ENCODE measurements at places on chromosomes 12 and 14.

DNA sequence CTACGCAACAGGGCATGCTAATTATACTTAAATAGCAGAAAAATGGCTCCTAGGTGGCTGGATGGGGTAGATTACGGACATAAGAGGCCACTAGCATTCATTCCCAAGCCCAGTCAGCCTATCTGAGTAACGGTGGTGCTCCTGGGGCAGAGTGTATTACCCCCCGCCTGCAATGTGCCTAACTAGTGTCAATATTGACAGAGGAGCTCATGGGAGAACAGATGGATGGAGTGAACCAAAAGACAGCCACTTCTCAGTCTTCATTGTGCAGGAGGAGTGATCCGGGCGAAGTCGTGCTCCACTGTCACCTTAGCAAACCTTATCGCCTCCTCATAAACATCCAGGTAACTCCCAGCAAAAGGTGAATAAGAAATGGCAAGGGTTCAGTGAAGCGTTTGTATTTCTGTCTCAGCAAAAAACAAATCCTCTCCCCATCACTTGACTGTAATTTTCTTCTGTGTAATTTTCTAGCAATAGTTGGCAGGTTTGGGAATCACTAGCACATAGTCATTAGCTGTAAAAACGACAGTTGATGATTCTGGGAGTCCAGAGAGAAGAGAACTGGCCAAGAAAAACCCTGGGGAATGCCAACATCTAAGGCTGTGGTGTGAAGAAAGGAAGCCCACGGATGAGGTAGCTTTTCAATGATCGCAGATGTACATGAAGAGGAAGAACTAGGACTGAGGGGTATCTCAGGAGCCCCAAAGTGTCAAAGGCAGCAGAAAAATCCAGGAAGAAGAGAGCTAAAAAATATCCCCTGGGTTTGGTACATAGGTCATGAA, 126.6 kb upstream of the BCL2L14 start:
- DNase-seq, result no peak

- no peak for DNase-seq
Measured at GRCh38 chr14:24888532-24888931, 161.4 kb downstream of the STXBP6 start.

- DNase-seq, result no peak
Measured at GRCh38 chr12:102483466-102483865, 3.1 kb upstream of the IGF1 start.

DNA sequence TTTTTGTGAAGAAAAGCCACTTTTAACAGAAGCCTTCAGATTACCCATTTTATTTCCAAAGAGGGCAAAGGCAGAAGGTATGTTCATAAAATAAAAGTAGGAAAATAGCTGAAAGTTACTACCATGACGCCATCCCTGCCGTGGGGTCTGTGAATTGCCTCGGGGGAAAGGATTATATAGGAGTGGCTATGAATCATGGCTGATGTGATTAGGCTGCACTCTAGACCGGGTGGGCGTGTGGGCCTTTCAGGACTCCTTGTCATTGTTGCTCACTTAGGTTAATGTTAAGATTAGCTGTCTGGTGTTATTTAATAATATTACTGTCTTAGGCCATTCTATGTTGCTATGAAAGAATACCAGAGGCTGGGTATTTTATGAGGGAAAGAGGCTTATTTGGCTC, 195.5 kb downstream of the EGLN3 start:
- DNase-seq, result no peak

- no peak for DNase-seq
Measured at GRCh38 chr12:116896411-116896924, 14.3 kb upstream of the FBXW8 start.

GRCh38 chr12:84572196-84572595, 340.4 kb downstream of the SLC6A15 start:
- DNase-seq, result no peak

- no peak for DNase-seq
Measured at GRCh38 chr12:122395319-122395718, 27.1 kb downstream of the CLIP1 start.

GRCh38 chr12:53980104-53980801, 4.7 kb upstream of the HOXC10 start:
- DNase-seq, result no peak

DNA sequence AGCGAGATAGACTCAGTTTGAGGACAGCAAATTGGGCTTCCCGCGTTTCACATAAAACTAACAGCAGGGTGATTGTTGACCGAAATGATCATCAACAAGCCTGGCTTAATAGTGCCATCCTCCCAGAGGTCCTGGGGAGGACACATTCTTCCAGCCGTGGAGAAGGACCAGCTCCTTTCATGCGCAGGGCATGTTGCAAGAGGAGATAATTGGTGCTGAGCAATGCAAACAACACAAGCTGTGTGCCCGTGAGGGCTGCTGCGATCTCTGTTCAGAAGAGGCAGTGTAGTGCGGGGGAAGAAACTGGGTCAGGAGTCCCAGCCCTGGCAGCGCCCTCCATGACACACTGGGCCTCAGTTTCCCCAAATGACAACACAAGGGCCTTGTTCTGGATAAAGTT, 54.3 kb downstream of the CCDC85C start:
- no peak for DNase-seq

- peak; percentile 45 for DNase-seq
Measured at GRCh38 chr12:108730365-108731104, 783 bp downstream of the CORO1C start.

GRCh38 chr14:90536511-90537191, 139.8 kb downstream of the CALM1 start:
- DNase-seq, result no peak

DNA sequence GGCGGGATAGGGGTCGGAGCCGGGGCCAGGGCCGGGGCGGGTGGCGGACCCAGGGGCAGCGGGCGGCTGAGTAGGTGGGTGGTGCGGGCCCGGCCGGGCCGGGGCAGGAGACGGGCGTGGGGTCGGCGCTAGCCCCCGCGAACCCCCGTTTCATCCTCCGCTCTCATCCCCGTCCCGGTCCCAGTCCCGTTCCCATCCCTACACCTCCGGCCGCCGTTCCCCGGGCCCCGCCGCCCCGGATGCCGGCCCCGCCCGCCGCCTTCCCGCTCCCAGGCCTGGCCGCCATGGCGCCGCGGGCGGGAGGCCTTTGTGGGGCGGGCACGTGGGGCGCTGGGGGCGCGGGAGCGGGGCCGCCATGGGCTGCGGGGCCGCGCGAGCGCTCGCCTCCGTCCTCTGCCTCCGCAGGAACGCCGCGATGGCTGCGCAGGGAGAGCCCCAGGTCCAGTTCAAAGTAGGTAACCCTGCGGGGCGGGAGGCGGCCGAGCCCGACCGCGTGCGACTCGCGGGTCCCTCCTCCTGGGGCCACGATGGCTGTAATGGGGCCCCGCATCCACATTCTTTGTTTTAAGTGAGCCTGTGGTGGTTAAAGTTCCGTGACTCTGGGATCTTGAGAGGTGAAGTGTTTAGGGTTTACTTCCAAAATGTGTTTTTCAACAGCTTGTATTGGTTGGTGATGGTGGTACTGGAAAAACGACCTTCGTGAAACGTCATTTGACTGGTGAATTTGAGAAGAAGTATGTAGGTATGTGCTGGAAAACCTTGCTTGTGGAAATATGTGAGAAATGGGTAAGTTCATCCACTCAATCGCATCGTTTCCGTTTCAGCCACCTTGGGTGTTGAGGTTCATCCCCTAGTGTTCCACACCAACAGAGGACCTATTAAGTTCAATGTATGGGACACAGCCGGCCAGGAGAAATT, 572 bp downstream of the RAN start:
- DNase-seq, result no peak

DNA sequence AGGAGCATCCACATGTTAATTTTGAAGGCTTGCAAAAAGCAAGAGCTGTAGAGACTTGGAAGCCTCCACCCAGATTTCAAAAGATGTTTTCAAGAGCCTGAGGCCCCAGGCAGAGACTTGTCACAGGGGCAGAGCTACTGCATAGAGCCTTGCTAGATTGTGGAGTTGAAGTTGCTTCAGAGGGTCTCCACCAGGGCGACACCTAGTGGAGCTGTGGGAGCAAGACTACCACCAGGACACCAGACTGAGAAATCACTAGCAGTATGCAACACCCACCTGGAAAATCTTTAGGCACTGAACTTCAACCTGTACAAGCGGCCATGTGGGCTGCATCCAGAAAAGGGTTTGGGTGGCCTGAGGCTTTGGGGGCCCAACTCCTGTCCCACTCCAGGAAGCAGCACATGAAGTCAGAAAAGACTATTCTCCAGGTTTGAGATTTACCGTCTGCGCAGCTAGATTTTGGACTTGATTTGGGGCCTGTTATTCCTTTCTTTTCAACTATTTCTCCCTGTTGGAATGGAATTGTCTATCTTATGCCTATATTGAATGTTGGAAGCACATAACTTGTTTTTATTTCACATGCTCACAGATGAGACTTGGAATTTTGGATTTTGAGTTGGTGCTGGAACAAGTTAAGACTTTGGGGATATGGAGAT, 508.6 kb downstream of the FLRT2 start:
- peak; percentile 42 for DNase-seq

GRCh38 chr12:5012337-5012736, 31.3 kb upstream of the KCNA5 start:
- no peak for DNase-seq

- no peak for DNase-seq
Measured at GRCh38 chr12:90233168-90234100, 524.8 kb upstream of the ATP2B1 start.

DNA sequence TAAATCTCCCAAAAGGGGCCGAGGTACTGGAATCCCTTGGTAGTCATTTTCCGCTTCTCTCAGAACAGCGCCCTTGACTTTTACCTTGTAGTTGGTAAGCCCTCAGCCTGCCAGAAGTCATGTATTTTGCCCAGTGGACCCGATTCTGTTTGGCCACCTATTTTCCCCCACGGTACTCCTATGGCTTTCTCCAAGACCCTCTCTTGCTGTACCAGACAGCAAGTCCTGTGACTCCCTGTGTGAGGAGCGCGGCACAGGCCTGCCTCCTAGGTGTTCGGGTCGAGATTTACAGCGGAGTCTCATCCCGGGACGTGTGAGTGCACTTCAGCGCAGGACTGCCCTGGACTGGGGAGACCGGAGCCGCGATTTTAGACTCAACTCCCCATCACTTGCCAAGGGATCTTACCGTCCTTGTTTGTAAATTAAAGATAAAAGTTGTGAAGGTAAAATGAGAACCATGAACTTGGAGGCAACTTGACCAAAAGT, 1.1 kb upstream of the MBD6 start:
- DNase-seq, result no peak

- DNase-seq, result no peak
Measured at GRCh38 chr12:131438881-131439280, 272.0 kb upstream of the SFSWAP start.

- peak; percentile 36 for DNase-seq
Measured at GRCh38 chr14:51931308-51931707, 58.0 kb upstream of the RTRAF start.

GRCh38 chr12:99804715-99805114, 157.2 kb downstream of the GARIN6 start:
- no peak for DNase-seq

DNA sequence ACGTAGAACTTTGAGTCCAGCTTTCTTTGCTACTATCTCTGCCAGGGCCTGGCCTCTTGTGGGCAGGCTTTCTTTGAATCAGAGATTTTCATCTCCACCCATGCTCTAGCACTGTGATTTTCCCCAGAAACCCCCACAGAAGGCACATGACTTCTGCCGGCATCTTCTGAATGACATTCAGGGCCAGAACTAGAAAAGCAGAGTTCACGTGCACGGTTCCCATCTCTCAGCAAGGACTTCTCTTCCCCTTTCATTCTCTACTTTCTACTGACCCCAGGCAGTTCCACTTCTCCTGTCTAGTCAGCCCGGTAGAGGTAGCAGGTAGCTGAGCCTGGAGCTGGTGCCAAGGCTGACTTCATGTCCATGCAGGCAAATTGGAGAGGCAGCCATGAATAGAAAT, 26.9 kb downstream of the BATF start:
- no peak for DNase-seq

- DNase-seq, result peak; percentile 15
Measured at GRCh38 chr12:120156315-120157259, 37.9 kb downstream of the GCN1 start.

- no peak for DNase-seq
Measured at GRCh38 chr14:36279306-36280190, 40.9 kb downstream of the MBIP start.

DNA sequence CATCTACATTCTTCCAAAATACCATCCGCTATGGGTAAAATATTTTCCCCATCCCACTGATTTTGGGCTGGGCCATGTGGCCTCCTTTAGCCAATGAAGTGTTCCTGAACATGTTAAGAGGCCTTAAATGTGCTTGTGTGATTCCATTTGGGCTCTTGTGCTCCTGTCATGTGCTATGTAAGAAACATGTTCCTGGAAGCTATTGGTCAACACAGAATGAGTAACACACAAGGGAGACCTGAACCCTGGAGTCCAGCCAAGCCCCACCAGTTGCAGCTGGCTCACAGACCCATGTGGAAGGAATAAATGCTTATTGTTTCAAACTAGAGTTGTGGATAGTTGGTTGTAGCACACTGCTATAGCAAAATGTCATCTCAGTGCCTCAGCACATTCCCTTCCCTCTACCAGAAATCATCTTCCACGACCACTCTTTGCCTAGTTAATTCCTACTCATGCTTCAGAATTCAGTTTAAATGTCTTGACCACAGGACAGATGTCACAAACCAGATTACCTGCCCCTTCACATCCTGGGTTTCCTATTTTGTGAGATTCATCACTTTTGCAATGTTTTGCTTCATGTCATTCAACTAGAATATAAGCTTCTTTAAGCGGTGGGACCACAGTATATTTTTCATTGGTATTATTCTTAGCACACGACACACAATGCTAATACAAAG, 217.3 kb upstream of the EEA1 start:
- DNase-seq, result no peak

DNA sequence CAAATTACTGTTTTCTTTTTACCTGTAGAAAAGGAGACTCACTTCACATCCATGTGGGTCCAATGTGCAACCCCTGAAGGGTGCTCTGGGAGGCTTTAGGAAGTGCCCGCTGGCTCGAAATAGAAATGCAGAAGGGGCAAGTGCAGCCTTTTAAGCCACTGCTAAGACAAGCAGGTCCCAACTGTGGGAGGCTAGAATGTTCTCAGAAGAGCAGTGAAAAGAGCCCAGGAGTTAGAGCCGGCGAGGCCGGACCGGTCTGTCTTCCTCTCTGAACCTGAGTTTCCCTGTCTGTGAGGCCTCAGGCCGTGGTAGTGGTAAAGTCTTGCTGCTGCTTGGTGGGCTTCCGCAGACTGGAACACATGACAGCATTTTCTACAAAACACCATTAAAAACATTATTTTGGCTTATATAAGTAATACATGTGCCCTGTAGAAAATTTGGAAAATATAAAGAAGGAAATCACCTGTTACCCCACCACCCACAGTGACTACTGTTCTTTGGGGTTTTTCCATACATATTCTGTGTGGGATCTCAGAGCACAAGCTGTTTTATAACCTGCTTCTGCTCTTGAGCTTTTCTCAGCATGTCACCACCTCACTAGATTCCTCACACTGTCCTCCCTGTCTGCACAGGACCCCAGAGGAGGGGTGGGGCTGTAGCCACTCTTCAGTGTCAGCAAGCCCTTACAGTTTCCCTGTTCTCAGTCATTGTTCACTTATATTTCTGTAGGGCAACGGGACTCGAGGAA, 6.0 kb downstream of the CKB start:
- DNase-seq, result no peak

DNA sequence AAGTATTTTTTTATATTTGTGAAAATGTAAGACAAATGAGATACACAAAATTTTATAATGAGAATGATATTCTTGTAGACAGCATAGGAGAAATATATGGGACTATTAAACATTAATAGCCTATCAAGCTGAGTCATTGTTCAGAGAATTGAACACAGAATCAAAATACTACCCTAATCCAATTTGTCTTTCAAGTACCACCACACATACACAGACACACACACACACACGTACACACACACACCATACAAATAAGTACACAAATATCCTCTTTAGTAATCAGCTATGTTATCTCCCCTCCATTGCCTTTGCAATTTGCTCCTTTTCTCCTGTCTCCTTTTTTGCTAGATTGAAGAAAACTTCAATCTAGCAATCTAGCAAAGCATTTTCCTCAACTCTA, 499.3 kb downstream of the FOXG1 start:
- no peak for DNase-seq

Measured in activated CD4-positive, alpha-beta T cell treated with anti-CD3 and anti-CD28 coated beads, Interleukin-2, amount 50 U/mL, for 16 hours (primary cell).